Activated gamma-delta T cell (primary cell): ENCODE measurements at places on chromosomes 5 and 9.

- DNase-seq = no peak
Observed at GRCh38 chr5:154753792-154754191, 1.4 kb upstream of the LARP1 start.

DNA sequence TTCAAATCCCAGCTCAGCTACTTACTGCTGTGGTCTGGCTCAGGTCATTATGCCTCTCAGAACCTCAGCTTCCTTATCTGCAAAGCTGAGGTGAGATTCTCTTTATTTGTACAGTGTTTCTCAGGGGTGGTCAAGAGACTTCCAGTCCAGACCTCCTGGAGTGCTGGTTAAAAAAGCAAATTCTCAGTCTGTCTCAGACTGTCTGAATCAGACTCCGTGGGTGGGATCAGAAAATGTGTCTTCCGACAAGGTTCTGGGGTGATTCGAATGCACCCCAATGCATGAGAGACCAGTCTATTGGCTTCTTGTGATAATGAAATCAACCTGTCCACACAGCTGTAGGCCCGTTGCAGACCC lies 137.7 kb upstream of the SMIM23 start:
- no peak for DNase-seq

DNA sequence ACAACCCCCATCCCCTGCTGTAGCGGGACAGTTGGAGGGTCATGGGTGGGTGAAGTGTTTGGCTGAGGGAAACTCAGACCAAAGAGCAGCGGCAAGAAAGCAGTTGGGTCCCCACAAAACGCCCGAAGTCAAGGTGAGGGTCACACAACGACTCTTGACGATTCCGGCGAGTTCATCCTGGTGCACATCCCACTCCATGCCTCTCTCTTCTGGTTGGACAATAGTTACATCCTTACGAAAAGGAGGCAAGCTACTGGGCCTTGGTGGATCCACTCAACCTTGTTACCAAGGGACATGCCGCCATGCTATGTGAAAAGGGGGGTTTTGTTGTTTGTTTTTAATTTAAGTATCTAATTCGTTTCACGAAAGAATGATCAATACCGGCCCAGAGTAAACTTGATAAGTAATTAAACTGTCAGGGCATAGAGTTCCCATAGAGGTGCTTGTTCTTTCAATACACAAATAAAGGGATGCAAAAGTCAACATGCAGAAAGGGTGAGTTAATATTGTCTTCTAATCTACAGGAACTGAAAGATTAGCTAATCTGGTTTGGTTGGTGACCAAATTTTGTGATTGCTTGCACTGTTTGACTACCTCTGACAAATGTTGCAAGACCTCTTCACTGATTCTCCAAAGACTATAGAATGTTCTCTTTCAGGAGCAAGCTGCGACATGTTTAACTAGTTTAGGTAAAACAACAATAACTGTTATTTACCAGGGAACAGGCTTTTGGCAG lies 732 bp upstream of the SMIM15 start:
- DNase-seq = no peak

DNA sequence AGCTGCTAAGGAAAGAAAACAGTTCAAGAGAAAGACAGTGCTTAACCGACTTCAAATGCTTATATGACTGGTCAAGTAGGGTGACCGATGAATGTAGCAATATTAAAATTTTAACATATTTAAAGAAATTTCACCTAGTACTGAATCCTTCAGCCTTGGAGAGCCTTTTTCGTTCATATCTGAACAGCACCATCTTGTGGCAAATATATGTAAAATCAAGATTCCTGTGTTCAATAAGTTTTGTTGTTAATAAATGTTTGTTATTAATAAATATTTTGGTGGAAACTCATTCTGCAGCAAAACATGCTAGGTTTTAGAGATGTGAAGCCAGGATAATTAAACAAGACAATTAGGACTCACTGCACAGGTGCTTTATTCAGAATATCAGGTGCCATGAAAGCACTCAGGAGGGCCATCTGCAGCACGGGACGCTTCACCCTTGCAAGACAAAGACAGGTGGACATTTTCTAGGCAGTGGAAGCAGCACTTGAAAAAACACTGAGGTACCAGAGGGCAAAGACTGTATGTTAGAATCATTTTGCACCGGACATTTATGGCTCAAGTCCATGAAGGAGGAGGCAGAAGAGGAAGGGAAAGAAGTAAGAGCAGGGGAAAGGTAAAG lies 15.6 kb downstream of the TICAM2 start:
- no peak for DNase-seq

- no peak for DNase-seq
Observed at GRCh38 chr5:68288707-68289134, 73.2 kb downstream of the PIK3R1 start.

DNA sequence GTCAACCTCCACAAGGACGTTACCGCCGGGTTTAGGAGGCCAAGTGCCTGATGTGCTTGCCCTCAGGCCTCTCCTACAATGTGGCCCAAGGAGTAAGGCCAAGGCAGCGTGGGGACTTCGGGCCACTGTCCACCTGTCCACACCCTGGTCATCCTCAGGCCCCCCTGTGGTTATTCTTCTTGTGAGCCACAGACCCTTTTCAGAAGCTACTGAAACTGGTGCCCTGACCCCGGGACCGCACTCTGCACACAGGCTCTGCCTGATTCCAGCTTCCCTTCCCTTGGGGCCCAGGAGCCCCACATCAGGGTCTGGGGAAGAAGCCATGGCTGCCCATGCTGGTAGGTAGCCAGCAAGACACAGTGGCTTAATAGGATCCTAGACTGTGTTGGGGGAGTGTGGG lies 128.8 kb downstream of the OLFM1 start:
- DNase-seq = no peak

GRCh38 chr9:110967196-110967595 lies 71.1 kb downstream of the LPAR1 start:
- no peak for DNase-seq
